Pons (tissue), 1 donor: ENCODE measurements at places on chromosomes 12 and 14.

GRCh38 chr14:90743425-90743824 is 72.8 kb downstream of the TTC7B start:
- DNase-seq = no peak

DNA sequence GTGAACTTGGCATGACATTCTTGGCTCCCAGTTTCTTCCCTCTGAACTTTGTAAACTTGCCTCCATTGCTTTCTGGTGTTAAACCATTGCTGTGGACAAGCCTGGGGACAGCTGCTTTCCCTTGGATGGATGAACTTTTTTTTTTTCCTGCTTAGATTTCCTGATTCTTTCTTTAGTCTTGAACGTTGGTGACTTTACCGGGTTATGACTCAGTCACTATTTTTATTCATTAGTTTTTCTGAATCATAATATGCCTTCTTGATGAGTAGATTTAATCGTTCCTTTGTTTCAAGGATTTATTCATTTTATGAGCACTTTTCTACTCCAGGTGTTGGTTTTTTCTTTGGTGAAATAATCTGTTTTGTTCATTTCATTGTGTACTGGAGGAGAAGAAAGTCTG is 155.0 kb upstream of the RTL1 start:
- DNase-seq = no peak

- DNase-seq = no peak
These were observed 139.4 kb downstream of the SLC38A4 start for GRCh38 chr12:46686267-46686942.

GRCh38 chr12:31011336-31011735 is 62.3 kb upstream of the DDX11 start:
- no peak for DNase-seq

DNA sequence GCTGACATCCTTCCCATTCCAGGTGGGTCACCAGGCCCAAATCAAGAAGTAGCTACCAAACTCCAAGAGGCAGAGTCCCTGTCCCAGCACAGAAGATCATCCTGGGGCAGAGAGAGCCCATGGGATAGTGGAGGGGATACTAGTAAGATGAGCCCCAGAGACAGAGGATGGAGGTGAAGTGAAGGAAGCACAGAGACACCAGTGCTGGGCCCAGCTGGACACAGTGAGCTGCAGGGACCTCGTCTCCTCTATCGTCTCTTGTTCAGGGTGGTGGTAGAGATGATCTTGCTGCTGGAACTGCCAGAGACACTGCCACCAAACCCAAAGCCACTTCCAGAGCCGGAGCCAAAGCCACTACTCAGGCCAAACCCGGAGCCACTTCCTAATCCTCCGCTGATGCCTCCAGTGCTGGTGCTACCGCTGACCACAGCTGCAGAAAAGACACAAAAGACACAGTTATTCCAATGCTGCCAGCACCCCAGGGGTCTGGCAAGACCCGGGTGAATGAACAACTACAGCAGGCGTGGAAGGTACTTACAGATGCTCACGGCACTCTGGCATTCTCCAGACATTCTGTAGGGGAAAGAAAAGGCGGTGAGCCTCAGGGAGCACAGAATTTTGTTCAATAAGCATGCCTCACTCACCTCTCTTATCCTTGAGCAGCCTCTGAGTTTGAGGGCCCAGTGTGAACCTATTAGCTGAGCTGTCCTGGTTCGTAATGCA is 6.9 kb downstream of the KRT4 start:
- DNase-seq = no peak

GRCh38 chr14:72104011-72104613 is 171.9 kb downstream of the RGS6 start:
- no peak for DNase-seq

- DNase-seq = peak; percentile 1
These were observed 582.3 kb downstream of the KCNH5 start for GRCh38 chr14:62462988-62463387.

GRCh38 chr14:52974406-52974805 is 23.6 kb upstream of the FERMT2 start:
- DNase-seq = no peak

DNA sequence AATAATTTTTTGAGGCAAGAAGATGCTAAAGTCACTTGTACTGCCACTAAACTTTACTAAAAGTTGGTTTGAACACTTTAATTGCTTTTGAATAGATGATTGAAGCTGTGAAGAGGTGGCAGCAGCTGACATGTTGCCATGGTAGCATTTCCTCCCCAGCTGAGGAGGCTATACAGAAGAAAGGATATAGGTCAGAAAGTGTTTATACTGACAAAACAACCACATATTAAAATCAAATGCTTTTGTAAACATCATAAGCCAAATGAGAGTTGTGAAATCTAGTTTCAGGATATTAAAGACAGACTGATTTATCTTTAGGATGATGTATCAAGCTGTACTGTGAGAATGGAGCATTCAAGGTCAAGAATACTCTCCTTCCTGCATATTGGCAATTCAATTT is 41.7 kb downstream of the TSPAN19 start:
- no peak for DNase-seq

DNA sequence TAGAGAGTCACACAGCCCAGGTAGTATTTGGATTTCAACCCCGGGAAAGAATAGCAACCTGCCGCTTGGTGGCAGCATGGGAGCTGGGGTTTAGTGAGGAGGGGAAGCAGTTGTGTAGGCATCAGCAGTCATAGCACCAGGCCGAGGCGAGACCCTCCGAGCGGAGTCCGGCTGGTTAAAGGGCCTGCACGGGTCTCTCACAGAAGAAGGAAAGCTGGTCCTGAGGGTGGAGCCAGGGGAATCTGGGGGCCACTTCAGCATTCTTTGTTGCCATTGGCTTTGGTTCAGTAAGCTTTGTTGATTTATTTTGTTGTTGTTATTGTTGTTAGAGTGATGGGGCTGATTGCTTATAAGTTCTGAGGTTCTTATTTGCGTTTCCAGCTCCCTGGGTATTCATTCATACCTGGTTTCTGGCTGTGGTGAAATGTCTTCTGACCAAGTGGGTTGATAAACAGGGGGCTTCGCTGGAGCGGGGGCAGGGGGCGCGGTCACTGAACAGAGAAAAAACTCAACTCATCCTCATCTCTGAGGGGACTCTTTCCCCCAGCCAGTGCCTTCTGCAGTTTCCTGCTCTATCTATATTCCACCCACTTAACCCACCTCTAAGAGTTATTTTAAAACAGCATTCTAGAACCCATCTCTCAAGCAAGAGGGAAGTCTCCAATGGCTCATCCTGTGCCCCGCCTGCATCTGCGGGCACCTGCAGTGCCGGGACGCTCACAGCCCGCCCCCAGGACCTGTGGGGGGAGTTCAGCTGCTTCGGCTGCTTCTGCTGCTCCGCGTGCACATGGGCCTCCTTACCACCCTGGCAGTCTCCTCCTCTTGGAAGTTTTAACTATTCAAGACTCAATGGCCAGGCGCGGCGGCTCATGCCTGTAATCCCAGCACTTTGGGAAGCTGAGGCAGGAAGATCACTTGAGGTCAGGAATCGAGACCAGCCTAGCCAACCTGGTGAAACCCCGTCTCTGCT is 11.6 kb downstream of the CKB start:
- no peak for DNase-seq

DNA sequence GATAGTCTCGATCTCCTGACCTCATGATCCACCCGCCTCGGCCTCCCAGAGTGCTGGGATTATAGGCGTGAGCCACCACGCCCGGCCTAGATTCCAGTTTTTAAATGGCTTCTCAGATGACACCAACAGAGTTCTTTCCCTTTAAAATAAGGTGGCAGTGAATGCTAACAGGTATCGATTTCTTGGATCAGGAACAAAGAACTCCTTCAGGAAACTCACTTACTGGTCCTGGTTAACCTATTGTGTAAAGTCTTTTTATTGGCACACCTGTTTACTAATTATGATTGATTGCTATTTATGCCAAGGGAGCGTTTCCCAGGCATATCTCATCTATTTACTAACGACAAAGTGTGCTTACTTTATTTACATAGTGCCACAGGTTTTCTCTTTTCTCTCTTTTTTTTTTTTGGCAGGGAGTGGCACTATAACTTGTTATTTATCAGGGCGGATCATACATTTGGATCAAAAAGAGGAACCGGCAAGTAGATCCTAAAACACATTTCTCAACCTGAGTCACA is 89.7 kb downstream of the GLT1D1 start:
- DNase-seq = no peak

GRCh38 chr12:52846356-52846970 is 2.3 kb downstream of the KRT78 start:
- DNase-seq = no peak

GRCh38 chr14:53044486-53044885 is 93.6 kb upstream of the FERMT2 start:
- DNase-seq = no peak

DNA sequence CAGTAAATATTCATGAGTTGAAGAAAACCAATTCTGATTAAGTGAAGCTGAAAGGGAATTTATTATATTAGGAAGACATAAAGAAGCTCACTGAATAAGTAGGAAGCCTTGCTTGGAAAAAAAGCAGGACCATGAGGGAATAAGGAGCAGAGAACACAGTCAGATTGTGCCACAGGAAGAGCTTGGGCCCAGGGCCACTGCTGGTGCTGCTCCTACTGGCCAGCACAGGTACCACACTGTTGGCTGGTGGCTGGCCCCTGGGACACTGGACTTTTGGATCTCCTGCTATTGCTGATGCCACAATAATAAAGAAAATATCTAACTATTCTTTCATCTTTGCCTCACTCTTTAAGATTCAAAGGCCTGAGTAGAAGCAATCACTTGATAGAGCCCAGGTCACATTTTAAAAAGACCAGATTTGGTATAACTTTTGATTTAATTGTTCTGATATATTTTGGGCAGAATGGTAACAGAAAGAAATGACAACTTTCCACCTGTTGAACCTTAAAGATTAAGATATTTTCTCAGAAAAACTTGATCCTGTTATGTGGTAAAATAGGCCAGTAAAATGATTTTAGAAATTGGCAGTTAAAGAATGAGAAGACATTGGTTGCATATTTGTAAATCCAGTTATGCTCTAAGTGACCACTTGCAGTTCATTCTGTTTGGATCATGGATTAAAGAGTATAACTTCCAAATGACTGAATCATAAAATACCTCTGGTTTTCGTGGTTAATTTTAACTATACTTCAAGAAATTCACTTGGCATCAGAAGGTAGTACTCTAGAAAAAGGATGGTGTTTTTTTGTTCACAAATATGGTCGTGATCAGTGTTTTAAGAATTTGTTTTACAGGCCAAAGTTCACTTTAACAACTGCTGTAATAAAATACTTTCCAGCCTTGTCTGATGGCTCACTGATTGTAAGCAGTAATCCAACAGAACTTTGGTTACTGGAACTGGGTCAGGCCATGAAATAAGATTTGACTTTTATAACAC is 68.3 kb downstream of the DERA start:
- DNase-seq = no peak

GRCh38 chr14:96478119-96478518 is 24.1 kb upstream of the PAPOLA start:
- DNase-seq = no peak

GRCh38 chr12:111406474-111407376 is 1.0 kb downstream of the SH2B3 start:
- DNase-seq = peak; percentile 81

- DNase-seq = no peak
These were observed 513 bp downstream of the HOXC11 start for GRCh38 chr12:53973236-53974042.

GRCh38 chr12:14825256-14825655 is 11.3 kb upstream of the SMCO3 start:
- no peak for DNase-seq

DNA sequence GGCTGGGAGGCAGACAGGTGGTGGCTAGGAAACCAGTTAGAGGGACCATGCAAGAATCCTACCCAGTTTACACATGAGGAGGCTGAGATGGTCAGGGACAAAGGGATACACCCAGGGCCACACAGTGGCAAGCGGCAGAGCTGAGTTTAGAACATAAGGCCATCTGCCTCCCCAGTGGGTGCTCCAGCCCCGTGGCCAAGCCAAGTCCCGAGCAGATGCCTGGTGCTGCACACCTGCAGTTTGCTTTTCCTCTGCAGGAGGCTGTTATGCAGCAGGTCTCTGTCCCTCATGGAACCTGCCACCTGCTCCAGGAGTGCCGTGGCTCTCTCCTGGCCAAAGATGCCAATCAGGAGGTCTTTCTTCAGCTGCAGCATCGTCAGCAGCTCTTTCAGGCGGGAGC is 70.8 kb downstream of the SYNE3 start:
- no peak for DNase-seq

DNA sequence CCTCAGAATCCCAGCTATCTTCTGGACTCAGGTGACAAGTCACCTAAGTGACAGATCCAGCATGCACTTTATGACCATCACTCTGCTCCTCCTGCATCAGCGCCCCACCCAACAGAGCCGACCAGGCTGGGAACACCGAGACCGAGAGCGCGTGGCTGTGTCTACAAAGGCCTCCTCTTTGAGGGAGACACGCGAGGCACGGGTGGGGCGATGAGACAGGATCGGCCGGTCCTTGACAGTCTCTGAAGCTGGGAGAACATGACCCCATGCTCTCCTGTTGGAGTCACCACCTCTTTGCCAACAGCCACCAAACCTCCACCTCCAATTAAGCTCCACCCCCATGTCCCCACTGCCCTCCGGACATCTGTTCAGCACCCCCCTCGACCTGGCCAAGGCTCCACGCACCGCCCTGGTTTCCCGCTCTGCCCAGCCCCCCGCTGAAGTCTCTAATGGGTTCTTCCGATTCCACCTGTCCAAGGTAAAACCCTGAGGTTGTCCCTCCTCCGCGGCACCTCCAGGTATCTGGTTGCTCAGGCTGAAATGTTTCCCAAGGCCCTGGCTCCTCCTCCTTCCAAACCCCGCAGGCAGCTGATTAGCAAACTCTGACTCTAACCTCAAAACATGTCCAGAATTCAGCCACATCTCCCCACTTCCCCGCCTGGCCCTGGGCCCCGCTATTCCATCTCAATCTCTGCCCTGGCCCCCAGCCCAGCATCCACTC is 31.5 kb downstream of the HSP90AA1 start:
- DNase-seq = no peak

GRCh38 chr14:89773151-89773550 is 181.4 kb downstream of the EFCAB11 start:
- DNase-seq = no peak

DNA sequence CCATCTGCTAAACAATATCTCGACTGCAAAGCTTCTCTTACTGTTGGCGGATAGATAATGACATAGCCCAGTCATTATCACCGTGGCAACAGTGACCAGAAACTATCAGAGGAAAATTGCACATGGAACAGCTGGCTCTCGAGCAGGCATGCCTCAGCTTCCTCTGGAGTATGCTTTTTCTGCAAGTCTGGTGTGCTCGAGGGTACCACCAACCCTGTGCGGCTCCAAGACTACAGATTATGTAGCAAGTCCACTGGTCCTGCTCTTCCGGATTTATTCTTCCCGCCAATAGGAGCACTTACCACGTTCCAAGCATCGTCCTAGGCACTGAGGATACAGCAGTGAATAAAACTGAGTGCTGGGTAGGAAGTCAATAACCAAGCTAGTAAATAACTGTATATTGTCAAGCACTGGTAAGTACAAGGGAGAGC is 1.4 kb upstream of the GLRX5 start:
- DNase-seq = no peak

DNA sequence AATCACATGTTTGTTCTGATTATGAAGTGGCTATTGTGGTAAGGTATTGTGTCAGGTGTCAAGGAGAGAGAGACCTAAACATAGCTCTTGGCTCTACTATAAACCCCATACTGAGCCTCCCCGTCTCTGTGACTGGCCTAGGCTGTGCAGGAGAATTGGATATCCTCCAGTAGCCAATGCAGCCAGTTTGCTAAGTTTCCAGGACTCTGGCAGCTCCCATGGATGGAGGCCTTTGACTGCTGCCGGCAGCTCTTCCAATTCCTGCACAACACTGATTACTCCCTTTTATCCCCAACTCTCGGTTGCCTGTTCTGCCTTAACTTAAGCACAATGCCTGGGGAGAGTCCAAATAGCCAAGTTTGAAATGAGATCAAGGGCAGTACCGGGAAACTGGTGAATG is 59.3 kb downstream of the ABCC9 start:
- DNase-seq = peak; percentile 31
